ENCODE measurements at places on chromosomes 4 and X.

DNA sequence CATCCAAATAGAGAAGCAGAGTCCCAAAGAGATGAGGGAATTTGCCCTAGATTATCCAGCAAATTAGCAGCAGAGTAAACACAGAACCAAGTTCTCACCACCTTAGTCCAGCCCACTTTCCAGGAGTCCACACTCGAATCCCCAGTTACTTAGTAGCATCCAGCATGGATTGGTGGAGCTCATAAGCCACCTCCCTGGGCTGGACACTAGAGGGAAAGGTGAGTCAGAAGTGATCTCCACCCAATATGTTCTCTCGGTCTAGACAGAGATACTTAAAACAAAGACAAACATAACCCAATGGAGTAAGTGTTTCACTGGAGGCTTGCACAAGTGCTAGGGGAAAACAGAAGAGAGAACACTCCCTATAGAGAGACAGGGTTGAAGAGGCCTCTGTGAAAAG, 105.1 kb upstream of the CPEB2 start:
- no peak for DNase-seq

DNA sequence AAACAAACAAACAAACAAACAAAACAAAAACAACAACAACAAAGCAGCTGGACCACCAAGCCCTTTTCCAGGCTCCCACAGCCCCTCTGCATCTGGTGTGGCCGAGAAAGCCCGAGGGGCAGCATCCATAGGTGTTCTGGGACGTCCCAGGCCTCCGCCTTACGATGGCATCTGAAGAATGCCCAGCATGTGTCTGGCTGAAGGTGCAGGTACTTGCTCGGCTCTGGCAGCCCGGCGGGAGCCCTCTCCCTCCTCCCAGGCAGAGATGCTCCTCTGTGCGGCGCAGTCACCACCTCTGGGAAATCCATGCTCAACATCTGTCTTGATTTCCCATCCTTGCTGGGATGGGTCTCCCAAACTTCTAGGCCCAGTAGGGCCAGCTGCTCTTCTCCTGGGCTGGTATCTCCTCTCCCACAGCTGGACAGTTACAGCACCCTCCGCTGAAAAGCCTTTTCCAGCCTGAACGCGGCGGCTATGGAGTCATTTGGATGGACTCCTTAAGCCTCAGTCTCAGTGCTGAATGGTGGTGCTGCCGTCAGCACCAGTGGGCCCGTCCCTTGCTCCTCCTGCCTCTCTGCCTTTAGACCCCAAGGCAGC, 4.3 kb downstream of the PSAPL1 start:
- no peak for DNase-seq

GRCh38 chrX:39905946-39906345, 191.8 kb downstream of the BCOR start:
- DNase-seq: no peak

DNA sequence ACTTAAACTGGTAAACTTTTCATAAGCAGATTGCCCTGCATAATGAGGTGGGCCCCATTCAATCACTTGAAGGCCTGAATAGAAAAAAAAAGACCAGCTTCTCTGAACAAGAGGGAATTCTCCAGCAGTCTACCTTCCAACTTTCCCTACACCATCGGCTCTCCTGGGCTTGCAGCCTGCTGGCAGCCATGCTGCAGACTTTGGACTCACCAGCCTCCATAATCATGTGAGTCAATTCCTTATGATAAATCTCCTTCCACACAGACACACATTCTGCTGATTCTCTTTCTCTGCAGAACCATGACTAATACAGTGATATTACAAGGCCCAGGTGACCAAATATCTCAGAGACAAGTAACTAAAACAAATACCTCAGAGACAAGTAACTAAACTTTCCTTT, 113.8 kb upstream of the WDR17 start:
- DNase-seq: no peak

- no peak for DNase-seq
Observed at GRCh38 chr4:102779204-102779603, 18.4 kb upstream of the MANBA start.

DNA sequence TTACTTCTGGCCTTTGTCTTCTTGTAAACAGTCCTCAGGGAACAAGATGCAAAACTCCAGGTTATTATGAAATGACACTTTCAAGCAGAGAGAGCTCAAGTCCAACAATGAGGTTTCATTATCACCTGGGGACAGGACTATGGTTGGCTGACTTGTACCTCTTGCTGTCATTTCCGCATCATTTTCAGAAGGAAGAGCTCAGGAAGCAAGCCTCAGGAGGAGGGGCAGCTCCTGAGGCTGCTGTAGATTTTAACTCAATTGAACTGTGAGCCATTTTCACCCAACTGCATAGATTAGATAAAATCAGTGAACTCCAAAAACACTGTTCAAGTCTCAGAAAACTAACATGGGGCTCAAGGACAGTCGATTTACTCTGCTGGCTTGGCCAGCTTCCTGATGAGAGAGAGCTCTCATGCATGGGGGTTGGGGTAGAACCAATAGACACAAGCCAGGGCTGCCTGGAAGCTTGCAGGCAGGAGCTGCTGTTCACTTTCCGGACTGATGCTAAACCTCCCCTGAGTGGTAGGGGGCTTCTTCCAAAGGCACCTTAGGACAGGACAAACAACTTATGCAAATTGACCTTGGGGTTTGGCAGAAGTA, 23.6 kb downstream of the TMEM255A start:
- no peak for DNase-seq

GRCh38 chrX:139224953-139225665, 305.4 kb upstream of the F9 start:
- no peak for DNase-seq

DNA sequence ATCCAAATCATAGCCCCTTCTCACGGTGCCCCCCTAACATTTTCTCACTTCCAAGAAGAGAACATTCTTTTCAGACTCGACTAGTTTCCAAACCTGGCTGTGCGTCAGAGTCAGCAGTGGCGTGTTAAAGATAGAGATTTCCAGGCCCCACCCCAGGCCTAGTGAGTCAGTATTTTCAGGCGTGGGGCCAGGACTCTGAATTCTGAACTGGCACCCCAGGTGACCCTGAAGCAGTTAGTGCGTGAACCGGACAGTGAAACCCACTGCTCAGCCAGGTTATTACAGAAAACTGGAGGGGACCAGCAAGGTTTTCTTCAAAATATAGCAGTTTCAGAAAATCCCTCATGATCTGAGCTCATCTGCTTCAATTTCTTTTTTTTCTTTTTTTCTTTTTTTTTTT, 35.0 kb upstream of the BCOR start:
- no peak for DNase-seq

DNA sequence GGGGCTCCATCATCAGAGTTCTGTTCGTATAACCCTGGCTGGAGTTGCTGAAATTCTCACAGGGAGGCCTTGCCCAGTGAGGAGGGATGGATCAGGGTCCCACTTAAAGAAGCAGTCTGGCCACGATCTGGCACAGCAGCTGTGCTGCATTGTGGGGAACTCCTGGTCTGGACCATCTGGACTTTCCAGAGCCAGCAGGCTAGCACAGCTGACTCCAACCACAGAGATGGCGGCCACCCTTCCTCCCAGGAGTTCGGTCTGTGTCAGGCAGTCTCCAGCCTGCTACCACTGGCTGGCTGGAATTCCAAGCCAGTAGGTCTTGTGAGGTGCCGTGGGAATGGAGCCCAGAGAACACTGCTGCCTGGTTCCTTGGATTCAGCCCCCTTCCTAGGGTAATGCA, 62.0 kb downstream of the SLAIN2 start:
- no peak for DNase-seq

- no peak for DNase-seq
Observed at GRCh38 chr4:82706349-82707000, 92.1 kb downstream of the SCD5 start.

- DNase-seq: no peak
Observed at GRCh38 chr4:20384456-20384855, 132.8 kb downstream of the SLIT2 start.

GRCh38 chr4:89303177-89303576, 4.4 kb downstream of the GPRIN3 start:
- no peak for DNase-seq

- no peak for DNase-seq
Observed at GRCh38 chrX:68710870-68711576, 63.6 kb downstream of the STARD8 start.

DNA sequence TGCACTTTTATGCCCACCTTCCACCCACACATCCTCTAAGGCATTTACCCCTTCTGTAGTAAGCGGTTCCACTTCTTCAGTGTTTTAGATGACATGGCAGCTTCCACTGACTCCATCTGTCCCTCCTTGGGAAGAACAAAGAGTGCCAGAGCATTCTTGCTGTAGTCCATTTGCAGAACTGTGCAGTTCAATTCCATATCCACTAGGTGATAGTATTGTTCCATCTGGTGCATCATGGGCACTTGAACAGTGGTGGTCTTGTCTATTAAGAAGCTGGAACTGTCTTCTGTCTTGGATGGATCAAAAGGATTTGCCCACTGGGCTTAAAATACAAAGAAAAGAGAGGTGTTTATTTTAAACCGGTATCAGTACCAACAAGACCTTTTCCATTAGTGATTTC, 3.5 kb downstream of the SERPINA7 start:
- no peak for DNase-seq

- DNase-seq: no peak
Observed at GRCh38 chr4:182222766-182223165, 20.4 kb upstream of the TENM3 start.

GRCh38 chr4:128060121-128060698, 902 bp upstream of the LARP1B start:
- DNase-seq: no peak

- DNase-seq: no peak
Observed at GRCh38 chr4:123866796-123867195, 470.2 kb downstream of the SPRY1 start.

DNA sequence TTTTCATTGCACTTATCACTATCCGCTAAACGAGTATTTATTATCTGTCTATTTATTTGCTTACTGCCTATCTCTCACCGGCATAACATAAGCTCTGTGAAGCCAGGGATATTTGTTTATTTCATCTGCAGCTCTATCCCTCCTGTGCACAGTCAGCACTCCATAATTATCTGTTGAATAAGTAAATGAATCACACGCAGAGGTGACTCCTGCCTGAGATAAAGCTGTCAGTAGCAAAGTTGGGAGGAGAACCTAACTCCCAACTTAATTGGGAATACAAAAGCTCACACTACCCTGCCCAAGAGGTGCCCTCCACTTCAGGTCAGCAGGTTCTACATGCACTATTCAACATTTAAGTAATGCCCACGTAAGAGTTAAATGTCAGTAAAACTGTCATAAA, 85.7 kb downstream of the CORIN start:
- no peak for DNase-seq

GRCh38 chrX:139967300-139967699, 2.0 kb upstream of the CXorf66 start:
- DNase-seq: no peak

DNA sequence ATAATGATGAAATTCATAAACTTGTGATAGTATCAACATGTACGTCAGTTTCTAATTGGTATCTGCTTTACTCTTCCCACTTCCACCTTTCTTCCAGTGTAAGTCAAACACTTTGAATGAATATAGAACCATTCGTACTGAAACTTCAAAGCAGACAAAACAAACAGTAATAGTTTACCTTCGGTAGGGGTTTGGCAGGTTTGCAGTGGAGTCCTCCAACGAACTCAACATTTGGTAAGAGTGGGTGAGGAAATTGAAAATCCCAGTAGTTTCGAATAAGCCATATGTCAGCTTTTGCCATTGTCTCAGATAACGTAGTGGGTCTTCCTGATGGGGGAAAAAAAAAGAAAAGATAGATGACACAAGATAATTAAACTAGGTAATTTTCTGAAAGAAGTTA, 2.2 kb downstream of the UGT2B4 start:
- peak; percentile 17 for DNase-seq

DNA sequence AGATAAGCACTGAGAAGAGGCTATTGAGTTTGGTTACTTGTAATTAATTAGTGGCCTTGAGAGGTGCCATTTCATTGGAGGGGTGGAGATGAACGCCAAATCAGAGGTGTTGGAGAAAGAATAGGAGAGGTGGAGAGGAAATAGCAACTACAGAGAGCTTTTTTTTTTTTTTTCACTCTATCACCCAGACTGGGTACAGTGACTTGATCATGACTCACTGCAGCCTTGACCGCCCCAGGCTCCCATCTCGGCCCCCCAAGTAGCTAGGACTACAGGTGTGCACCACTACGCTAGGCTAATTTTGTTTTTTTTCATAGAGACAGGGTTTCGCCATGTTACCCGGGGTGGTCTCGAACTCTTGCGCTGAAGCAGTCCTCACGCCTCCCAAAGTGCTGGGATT, 5.2 kb downstream of the NHS start:
- no peak for DNase-seq

- no peak for DNase-seq
Observed at GRCh38 chr4:166838975-166839614, 395.2 kb downstream of the SPOCK3 start.

- no peak for DNase-seq
Observed at GRCh38 chrX:17098516-17099247, 152.2 kb downstream of the REPS2 start.

GRCh38 chr4:1449475-1449832, 43.2 kb upstream of the NKX1-1 start:
- no peak for DNase-seq

GRCh38 chr4:3390288-3390811, 51.4 kb upstream of the HGFAC start:
- no peak for DNase-seq

DNA sequence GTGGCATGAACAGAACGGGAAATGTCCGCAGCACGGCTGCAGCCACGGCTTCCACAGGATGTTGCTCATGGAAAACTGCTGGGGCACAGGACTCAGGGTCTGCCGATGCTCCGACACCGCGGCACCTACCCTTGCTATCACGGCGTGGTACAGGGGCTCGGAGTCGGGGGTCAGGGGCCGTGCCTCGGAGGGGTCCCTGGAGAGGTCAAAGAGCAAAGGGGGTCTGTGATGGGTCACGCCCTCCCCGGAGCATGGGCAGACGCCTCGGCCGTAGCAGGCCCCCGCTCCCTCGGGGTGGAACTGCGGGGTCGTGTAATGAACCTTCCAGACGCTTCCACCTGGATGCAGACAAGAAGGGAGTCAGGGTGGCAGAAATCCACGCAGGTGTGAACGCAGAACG, 21.8 kb downstream of the ARSD start:
- no peak for DNase-seq

GRCh38 chrX:130716781-130717413, 186.1 kb downstream of the ENOX2 start:
- no peak for DNase-seq

DNA sequence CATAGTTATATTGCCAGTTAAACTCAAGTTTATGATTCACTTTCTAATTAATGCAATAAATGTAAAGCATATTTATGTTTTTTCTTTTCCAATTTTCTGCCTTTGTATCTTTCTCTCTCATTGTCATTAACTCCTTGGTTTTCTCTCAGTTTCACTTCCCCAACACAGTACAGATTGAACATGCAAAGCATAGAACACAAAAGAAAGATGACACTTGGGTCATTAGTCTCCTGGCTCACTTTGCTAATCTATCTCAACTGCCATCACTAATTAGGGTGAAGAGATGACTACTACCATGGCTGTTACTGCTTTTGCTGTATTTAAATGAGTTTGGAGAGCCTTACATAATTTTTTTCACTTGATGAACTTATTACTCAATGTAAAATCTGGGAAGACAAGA, 12.3 kb upstream of the NAA11 start:
- DNase-seq: no peak

- DNase-seq: no peak
Observed at GRCh38 chr4:155889031-155889793, 14.3 kb upstream of the TDO2 start.

All from NCI-H774 (cell line).